ENCODE measurements at places on chromosomes 13 and 19.

DNA sequence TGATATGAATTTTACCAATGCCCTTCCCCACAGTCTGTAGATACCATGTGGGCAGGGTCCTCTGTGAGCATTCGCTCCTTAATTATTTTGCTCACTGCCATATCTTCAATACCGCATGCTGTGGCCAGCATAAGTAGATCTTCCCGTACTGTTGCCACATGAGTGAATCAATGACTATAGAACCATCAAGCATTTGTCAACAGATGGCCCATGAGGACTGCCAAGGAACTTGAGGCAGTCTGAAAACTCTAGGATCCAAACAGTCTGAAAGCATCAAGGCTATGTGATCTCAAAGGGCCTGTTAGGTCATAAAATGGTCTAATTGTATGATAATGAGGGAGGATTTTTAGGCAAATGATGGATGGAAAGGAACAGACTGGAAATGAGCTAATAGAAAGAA lies 27.4 kb upstream of the GPR12 start:
- DNase-seq: no peak

DNA sequence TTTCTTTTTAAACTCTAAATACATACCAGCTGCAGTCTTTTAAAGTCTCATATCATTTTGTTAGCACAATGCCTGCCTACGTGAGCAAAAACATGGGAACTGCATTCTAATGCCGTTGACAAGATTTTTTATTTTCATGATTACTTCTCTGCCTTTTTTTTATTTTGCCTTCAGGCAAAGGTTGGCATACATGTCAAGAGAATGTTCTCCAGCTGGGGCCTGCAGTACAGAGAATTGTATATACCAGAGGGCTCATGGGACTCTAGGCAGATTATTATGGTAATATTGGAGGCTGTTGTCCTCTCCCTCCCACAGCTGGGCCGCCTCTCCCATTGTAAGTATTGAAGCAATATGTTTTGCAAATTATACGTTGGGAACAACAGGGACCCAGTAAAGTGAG lies 53.9 kb upstream of the OBI1 start:
- no peak for DNase-seq

DNA sequence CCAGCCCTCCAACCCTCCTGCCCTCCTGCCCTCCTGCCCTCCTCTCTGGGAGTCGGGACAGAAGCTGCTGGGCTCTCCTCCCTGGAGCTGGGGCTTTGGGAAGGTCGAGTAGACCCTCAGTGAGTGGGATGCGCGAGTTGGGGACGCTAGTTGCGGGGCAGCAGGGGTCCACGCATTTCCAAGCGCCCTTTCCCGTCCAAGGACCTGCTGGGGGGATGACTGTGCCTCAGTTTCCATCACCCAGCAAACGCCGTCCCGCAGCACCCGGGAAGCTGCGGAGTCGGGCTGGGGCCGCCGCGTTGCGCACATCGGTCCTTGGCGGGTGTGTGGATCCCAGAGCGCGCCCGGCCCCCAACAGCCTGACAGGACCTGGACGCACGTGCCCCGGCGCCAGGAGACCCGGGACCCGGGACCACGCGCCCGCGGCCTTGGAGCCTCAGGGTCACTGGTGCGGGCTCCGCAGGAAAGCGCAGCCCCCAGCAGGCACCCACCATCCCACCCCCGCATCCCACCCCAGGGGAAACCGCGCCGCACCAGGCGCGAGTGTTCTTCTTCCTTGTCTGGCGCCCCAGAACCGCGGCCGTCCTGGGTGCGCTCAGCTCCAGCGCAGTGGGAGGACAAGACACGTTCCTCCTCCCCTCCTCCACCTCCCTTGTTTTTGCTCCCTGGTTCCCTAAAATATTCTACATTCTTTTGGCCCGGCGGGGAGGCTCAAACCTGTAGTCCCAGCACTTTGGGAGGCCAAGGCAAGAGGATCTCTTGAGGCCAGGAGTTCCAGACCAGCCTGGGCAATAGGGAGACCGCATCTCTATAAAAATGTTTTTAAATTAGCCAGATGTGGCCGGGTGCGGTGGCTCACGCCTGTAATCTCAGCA lies 9.2 kb downstream of the ONECUT3 start:
- DNase-seq: no peak

- no peak for DNase-seq
These were observed 114.1 kb upstream of the SLITRK1 start for GRCh38 chr13:83996415-83996814.

- no peak for DNase-seq
These were observed 11.7 kb downstream of the CIC start for GRCh38 chr19:42280815-42281145.

DNA sequence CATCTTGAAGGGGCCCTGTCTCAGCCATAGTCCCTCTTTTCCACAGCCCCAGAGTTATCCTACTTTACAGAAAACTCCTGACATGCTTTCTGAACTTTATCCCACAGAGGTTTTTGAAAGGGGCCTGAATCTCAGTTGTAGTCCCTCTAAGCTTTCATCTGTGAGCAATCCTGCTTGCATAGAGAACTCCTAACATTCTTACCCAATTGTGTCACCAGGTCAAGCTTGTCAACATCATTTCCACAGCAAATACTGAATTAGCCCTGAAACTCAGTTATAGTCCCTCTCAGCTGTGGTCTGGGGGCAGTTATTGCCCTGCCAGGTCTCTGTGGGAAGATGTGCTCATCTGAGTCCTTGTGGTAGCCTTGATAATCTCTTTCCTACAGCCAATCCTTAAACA lies 2190.3 kb upstream of the PCDH20 start:
- DNase-seq: no peak

DNA sequence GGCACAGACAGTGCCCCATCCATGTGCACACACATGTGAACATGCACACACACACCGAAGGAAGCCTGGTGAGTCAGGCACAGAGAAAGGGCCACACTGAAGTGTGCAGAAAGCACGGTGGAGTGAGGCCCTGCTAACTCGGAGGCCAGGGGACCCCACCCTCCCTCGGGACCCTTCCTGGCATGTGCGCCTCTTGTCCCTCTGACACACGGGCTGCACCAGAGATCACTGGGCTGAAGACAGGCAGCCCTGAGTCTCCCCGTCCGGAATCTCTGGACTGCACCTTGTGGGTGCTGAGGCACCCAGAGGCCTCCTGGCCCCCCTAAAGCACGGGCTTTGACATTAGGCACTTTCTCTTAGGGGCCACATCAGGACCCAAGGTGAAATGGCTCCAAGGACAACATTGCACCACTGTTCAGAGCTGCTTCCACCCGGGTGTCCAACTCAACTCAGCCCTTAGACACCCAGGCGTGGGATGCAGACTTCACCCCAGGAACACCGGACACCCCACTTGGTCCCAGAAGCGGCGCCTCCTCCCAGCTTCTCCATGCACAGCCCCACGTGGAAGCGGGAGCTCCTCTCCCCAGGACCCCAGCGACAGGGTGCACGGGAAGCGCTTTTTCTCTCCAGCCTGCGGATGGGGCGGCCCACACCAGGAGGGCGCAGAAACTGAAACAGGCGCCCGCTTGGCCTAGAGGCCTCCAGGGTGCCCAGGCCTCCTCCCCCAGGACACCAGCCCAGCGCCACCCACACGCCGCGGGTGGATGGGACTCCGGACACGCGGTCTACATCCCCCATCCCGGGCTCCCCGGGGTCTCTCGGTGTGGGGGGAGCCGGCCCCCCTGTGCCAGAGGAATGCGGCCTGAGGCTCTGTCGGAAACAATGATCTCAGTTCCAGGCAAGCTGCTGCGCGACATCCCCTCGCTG lies 90.2 kb downstream of the SPACA7 start:
- no peak for DNase-seq

- no peak for DNase-seq
These were observed 13.9 kb upstream of the MKNK2 start for GRCh38 chr19:2064788-2065524.

GRCh38 chr13:111886217-111886945 lies 180.6 kb upstream of the SOX1 start:
- DNase-seq: no peak

- peak; percentile 84 for DNase-seq
These were observed 8.9 kb downstream of the ISYNA1 start for GRCh38 chr19:18428787-18429674.

DNA sequence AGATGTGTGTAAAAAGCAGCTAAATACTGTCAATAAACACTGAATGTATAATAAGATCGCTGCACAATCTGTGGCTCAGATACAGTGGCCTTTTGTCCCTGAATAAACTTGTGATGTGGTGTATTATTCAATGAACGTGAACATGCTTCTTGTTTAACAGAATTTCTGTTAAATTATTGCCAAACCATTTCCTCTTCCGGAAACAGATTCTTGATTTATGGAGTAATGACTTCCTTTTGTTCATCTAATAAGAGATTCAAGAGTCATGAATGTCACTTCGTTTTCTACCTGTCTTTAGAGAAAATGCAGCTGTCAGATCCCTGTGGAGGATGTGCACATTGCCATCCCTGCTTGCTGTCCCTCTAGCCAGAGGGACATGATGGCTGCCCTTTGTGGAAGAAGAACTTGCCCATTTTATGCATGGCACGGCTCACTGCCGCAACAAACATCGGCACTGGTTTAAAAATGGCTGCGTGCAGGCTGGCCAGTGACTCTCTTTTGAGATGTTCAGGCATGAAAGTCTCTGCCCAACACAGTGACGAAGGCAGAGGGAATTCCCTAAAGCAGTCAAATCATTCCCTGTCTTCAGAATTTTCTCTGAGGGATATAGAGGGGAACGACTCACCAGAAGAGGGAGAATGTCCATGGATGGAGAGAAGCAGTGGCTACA lies 3.1 kb upstream of the TNFSF13B start:
- DNase-seq: no peak

- DNase-seq: no peak
These were observed 194.0 kb downstream of the NDFIP2 start for GRCh38 chr13:79674765-79675515.

GRCh38 chr13:29568731-29569130 lies 26.8 kb downstream of the SLC7A1 start:
- DNase-seq: no peak

DNA sequence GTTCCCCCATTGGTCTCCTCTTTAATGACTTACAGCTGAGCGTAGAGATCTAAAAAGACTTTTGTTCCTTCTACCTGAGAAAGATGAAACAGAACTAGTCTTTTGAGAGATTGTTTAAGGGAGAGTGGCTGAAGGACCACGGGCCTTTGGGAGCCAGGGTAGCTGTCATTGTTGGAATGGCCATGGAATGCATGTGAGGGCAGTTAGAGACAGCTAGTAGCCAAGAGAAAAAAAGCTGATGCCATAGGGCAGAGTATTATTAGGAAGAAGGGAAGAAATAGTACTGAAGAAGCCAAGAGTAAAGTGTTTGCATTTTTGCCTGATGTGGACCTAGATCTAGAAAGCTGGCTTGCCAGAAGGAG lies 5.6 kb downstream of the ZNF507 start:
- no peak for DNase-seq

- DNase-seq: peak; percentile 35
These were observed 21.9 kb upstream of the SLC35E1 start for GRCh38 chr19:16594131-16594586.

GRCh38 chr19:33208904-33209849 lies 15.0 kb downstream of the LRP3 start:
- DNase-seq: no peak

DNA sequence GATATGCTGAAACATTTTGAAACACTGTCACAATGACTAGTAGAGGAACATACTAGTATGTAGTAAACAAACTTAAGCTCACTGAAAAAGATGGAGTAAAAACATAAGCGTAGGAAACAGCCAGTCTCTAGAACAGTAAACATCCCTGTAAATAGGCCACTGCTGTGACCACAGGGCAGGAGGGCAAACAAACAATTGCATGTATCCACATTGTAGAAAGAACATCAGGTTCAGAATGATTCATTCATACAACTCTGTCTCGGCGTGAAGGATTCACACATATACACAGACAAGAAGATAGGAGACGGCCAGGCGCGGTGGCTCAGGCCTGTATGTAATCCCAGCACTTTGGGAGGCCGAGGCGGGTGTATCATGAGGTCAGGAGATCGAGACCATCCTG lies 390.1 kb downstream of the IRS2 start:
- DNase-seq: no peak

DNA sequence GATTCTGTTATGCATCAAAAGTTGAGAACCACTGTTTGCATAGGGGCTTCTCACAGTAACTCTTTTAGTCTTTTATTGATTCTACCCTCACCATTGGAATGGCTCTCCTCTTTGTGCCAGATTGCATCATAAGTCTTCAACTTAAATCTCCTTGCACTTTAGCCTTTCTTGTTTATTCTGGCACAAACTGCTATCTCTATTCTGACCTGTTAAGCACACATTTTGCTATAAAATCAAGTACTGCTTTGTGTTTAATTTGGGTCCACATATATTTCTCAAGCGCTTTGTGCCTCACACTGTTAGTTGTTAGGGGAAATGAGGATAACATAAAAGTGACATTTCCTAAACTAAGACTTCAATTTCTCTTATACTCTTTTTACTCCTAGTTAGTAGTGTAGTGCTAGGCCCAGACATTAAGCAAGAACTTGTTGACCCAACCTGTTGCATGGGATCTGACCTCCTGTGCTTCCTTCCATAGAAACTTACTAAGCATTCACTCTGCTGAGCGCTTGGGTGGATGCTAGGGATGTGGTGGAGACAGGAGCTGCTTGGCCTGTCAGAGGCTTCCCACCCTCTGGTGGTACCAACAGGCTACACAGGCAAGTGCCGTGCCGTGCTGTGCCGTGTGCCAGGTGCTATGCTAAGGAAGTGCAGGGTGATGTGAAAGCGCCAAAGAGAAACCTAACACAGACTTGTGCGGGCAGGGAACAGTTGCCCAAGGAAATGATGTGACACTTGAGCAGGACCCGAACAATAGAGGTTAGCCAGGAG lies 1.2 kb downstream of the UTP14C start:
- DNase-seq: no peak

GRCh38 chr19:17706750-17707181 lies 12.5 kb upstream of the MAP1S start:
- DNase-seq: no peak

GRCh38 chr13:111322916-111323331 lies 2.5 kb downstream of the TEX29 start:
- DNase-seq: no peak

DNA sequence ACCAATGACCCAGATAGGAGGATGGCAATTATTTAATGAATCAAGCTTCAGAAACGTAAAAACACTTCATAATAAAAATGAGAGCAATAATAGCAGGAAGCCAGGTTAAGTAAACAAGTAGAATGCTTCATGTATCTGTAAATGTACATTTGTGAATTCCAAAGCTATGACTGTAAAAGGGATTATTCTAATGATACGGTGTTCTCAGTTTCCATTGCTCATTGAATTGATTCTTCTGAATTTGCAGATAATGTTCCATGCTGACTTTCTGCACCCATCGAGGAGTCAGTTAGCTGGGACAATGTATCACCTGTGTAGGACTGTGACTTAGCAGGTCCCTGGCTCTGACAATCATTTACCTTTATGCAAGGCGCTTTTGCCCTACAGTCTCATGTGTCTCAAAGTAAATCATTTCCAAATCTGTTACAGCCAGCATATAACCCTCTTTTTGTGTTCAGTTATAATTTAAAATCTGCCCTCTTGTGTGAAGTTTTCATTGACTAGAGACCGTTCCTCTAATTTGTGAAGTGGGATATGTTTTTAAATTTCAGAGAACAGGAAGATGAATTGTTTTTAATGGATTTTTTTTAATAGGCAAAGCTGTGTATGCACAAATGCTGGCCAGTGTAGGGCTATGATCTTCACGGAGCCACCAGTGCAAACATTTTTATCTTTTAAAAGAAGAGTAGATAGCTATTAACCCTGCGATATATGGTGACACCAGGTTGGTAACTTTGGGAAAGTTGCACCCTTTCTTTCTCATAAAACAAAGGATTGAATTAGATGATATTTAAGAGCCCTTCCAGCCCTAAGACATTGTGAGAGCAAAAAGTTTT lies 267.1 kb downstream of the KLF5 start:
- DNase-seq: no peak

GRCh38 chr13:110338441-110339101 lies 31.5 kb downstream of the COL4A2 start:
- no peak for DNase-seq

- DNase-seq: no peak
These were observed 528 bp upstream of the CHST8 start for GRCh38 chr19:33621065-33621785.
